ENCODE measurements at places on chromosomes 13 and 19. TPM values are rescaled to one million over a fixed set of nuclear protein-coding genes. Genes with fewer than 3 reads are reported as not detected.

The MARK4 gene
- total RNA-seq, result 50.0 TPM

The AKAP11 gene
- total RNA-seq, result 17.8 TPM

The HSPB6 gene
- total RNA-seq, result 2.7 TPM

The TGFBR3L gene
- total RNA-seq, result 1.2 TPM

The GRK1 gene
- not detected for total RNA-seq

The ZNF835 gene
- total RNA-seq, result not detected

The NDUFS7 gene
- 101 TPM for total RNA-seq

The SKA3 gene
- total RNA-seq, result 28.7 TPM

The IZUMO2 gene
- not detected for total RNA-seq

The GPR183 gene
- not detected for total RNA-seq

The GRAMD1A gene
- total RNA-seq, result 130 TPM

The OR7C1 gene
- not detected for total RNA-seq

The SPACA4 gene
- total RNA-seq, result not detected
